CD4-positive, alpha-beta T cell treated with Interleukin-17A for 4 hours (primary cell): ENCODE measurements at places on chromosomes 13 and 19.

DNA sequence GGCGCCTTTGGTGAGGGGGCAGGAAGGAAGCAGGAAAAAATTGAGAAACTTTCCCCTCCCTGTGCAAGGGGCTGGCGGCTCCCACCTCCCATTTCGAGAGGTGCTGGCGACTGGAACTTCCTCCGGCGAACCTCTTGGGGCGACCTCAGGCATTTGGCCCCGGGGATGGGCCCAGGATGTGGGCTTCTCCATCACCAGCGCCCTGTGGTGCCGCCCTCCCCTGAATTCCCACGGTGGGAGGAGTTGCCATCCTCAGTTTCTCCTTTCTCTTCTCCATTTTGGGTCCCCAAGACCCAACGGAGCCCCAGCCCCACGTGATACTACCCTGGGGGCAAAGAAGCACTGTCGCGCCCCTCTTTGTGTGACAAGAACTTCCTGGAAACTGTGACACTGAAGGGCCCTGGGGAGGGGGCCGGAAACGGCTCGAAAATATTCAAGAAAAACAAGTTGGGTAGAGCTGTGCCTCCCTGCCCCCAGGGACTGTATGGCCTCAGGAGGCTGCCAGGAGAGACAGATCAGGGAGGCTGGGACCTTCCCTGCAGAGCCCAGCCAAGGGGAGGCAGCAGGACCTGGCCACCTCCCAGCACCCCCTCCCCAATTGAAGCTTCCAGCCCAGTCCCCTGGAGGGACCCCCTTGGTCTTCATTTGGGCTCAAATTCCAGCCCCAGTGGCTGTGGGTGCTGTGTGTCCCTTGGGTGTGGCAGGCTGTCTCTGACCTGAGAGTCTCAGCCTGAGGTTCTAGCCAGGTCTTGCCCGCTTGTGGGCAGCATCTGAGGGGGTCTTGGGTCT lies 16.2 kb upstream of the AP1M2 start:
- DNase-seq: peak; percentile 86

- peak; percentile 55 for DNase-seq
Observed at GRCh38 chr19:48746738-48747575, at the start of gene IZUMO1. TSS of gene IZUMO1 (minus strand) at chr19:48746909. CDS start at chr19:48745859, 1,050 bp downstream.

DNA sequence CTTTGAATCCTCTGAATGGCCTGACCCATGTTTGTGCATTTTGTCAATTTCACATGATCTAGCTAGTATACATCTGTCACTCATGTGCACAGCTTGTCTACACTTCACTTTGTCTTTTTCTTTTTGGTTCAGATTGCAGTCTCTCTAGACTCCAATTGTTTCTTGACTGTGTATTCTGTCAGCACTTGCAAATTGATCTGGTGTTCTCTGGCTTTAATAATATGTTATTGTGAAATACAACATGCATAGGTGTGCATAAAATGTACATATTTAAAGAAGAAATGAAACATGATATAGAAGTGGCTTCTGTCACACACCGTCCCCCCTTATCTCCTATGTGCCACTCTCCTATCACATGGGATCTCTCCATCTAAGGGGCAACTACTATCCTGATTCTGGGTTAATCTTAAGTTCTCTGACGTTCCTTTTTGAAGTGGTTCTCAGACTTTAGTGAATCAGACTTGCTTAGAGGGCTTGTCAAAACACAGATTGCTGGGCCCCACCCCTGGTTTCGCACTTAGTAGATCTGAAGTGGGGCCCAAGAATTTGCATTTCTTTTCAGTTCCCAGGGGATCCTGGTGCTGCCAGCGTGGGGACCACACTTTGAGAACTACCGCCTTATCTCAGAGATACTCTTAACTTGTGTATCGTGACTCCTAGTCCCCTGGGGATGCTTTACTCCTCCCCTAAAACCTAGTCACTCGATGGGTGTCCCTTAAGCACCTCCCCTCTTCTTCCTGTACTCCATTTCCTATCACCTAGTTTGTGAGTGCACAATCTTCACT lies 5.8 kb downstream of the KRTDAP start:
- DNase-seq: no peak

GRCh38 chr13:74784959-74785358 lies 650.8 kb upstream of the KLF12 start:
- DNase-seq: no peak

DNA sequence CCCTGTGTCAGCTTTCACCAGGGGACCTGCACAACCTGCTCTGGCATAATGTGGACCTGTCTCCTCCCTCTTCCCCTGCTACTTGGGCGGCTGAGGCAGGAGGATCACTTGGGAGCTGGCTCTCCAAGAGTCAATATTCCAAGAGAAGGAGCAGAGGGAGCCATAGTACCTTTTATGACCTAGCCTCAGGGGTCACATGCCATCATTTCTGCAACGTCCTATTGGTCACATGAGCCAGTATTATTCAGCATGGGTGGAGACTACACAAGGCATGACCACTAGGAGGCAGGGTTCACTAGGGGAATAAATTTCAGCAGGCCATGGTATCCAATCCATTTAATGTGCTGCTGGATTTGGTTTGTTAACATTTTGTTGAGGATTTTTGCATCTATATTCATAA lies 12.0 kb upstream of the SHFL start:
- DNase-seq: peak; percentile 52
